ENCODE measurements at places on chromosomes 4 and X.

- no peak for DNase-seq
Observed at GRCh38 chr4:5707778-5708448, 446 bp downstream of the EVC2 start.

- DNase-seq = peak; percentile 98
Observed at GRCh38 chr4:152352622-152353116, 183.2 kb downstream of the FBXW7 start.

- peak; percentile 57 for DNase-seq
Observed at GRCh38 chrX:9311421-9312160, 153.3 kb upstream of the TBL1X start.

DNA sequence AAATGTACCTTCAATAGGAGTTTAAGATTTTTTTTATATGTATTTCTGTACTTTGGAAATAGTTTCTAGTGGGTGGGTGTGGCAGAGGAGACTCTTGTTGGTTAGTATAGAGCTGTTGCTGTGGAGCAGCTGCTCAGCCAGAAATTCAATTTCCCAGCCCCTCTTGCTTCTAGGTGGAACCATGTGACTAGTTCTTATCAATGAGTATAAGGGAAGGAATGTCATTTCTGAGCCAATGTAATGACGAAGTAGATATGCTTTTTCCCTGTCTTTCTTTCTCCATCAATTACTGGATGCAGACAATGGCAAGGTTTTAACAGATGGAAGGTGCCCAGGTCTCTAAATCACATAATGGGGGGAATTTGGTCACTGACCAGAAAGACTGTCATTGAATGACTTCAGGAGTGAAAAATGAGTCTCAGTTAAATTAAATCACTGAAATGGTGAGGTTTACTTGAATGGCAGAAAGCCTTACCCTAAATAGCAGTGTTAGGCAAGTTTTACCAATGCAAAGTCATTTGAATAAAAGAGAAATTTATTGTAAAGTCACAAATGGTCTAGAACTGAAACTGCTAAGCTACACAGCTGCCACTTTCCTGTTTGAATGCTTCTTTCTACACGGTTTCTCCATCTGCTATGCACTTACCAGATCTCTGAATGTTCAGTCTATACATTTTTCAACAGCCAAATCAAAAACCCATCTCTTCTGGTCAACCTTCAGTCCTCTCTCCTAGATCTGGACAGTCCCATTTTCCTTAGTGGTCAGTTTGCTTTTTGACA is 795.4 kb upstream of the MAGEB2 start:
- peak; percentile 57 for DNase-seq

DNA sequence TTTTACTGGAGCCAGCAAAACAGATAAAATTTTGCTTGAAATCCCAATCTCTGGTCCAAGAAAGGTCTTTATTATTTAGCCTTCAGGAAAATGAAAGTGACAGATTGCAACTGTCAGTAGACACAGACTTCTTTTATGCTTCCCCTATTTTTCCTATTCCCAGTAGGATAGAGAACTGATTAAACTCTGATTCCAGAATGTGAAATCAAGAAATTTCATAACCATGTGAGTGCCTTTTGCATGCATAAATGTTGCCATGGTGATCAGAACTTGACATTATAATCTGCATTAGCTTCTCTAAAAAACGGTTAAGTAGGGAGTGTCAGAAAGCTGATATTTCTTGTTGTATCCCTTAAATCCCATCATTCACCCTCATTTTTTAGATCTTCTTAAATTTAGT is 255.2 kb upstream of the GABRA2 start:
- DNase-seq = no peak

GRCh38 chr4:2937986-2938385 is 25.2 kb downstream of the NOP14 start:
- no peak for DNase-seq

DNA sequence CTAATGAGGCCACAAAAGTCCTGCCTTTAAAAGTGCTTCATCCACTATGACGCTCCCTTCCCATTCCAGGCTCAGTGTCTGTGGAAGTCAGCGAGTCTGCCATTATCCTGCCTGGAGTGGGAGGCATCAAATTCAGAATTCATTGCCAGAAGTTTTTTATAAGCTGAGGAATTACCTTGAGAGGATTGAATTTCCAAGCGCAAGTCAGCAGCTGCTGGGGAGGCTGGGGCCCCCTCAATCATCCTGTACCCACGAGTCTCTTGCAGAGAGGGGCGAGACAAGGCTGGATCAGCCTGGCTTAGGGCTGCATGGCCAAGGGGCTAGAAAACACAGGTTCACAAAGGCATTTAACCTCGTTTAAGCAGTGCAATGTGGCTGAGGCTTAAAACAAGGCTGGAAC is 170.5 kb upstream of the NOCT start:
- no peak for DNase-seq

GRCh38 chr4:21790438-21791029 is 158.0 kb downstream of the KCNIP4 start:
- peak; percentile 61 for DNase-seq

GRCh38 chrX:136310411-136310810 is 9.6 kb downstream of the ADGRG4 start:
- peak; percentile 30 for DNase-seq

- no peak for DNase-seq
Observed at GRCh38 chr4:105895583-105896460, 551 bp downstream of the NPNT start.

GRCh38 chrX:5113128-5113527 is 1115.5 kb downstream of the NLGN4X start:
- DNase-seq = no peak

DNA sequence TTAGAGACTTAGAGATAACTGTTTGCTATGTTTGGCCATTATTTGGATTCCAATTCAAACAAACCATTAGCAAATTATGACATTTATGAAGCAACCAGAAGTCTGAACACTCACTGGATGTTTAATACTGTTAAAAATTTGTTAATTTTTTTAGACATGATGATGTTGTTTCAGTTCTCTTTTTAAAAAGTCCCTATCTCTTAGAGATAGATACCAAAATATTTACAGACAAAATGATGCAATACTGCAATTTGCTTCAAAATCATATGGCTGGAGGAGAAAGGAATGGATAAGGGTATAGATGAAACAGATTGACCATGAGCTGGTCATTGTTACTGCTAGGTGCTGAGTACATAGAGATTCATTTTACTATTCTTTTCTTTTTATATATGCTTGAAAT is 534.6 kb downstream of the BCOR start:
- DNase-seq = no peak

DNA sequence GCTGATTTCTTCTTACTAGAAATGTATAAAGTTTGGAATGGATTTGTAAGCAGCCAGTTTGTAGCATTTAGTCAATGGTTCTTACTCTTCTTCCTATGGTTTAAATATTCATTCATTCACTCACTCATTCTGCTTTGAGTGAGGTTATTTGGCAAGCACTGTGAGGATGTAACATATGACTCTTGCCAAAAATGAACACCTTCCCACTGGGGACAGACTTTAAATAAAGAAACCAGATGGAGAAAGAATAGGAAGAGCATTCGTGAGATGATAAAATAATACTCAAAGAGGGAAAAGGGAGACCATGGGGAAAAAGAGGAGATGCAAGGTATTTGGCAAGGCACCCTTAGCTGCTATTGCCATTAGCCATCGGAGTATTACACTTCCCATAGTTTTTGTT is 586.1 kb downstream of the ADGRL3 start:
- DNase-seq = no peak

GRCh38 chr4:168979338-168979737 is 30.7 kb downstream of the CBR4 start:
- no peak for DNase-seq

DNA sequence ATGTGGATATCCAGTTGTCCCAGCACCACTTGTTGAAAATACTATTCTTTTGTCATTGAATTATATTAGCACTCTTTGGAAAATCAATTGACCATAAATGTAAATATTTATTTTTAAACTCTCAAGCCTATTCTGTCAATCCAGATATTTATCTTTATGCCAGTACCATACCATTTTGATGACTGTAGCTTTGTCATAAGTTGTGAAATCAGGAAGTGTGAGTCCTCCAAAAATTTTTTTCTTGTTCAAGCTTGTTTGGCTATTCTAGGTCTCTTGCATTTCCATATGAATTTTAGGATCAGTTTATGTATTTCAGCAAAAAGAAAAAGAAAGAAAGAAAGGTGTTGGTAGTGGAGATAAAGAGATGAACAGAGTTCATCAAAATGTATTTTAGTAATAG is 8.2 kb upstream of the SMPX start:
- DNase-seq = no peak

- DNase-seq = peak; percentile 80
Observed at GRCh38 chr4:151434183-151434860, 25.3 kb downstream of the FHIP1A start.

- DNase-seq = no peak
Observed at GRCh38 chrX:23664496-23664895, 2.8 kb upstream of the PRDX4 start.

- DNase-seq = no peak
Observed at GRCh38 chrX:32877592-32877991, 333.8 kb downstream of the DMD start.

- DNase-seq = no peak
Observed at GRCh38 chr4:13957871-13958270, 330.3 kb upstream of the BOD1L1 start.

DNA sequence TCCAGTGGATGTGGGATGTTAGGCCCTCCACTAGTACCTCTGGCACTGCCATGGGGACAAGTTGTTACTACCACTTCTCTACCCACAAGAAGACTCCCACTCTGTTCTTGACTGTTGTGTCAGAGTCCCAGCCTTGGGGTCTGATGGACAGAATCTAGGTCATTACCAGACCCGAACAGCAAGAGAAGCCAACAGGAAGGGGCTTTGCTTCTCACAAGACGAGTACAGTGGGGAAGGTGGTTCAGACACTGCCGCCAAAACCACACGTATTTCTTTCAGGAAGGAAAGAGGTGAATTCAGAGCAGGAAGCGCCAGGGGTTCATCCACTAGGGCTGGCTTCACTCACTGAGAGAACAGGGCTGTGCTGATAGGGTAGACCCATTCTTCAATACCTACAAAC is 161.3 kb upstream of the KIT start:
- no peak for DNase-seq

GRCh38 chrX:153157450-153157849 is 21.6 kb upstream of the MAGEA1 start:
- DNase-seq = no peak

DNA sequence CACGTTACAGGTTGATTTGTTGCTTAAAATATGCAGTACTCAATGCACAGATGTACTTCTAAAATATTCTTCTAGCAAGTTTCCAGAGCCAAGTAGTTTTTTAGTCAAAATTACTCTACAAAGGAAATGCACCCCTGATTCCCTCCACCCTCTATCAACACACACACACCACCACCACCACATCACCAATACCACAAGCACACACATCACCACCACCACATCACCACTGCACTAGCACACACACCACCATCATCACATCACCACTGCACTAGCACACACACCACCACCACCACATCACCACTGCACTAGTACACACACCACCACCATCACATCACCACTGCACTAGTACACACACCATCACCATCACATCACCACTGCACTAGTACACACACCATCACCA is 105.2 kb upstream of the FRG1 start:
- DNase-seq = no peak

DNA sequence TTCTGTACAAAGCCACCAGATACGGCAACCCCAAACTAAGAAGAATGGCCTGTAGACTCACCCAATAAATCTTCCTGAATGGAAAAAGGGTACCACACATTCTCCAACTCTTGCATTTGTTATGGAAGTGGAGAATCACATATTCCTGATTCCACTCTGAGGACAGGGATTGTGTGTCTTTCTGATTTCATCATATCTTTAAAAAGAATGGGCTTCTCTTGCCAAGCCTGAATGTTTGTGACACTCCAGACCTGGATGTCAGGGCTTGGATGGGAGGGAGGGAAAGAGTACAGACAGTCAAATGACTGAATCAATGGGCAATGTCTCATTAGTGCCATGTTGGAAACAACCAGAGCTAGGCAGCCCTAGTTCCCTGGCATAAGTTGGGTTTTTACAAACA is 77.4 kb downstream of the PLAC1 start:
- DNase-seq = peak; percentile 72

DNA sequence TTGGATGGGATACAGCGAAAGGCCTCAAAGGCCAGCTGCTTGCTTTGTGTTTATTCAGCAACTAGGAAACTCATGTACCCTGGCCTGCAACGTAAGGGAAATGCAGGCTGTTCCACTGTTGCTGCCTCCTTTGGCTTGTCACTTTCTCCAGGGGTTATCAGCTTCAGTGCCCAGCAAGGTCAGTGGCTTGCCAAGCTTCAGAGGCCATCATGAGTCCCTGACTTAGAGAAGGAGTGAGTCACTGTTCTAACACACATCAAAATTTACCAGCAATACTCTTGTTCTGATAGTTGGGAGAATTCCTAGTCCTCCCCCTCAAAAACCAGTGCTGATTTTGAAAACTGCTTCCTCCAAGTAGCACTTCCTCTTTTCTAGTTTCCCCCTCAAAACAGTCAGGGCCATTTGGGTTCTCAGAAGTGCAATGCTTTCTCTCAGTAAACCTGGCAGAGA is 250.8 kb downstream of the ARHGAP24 start:
- DNase-seq = no peak

DNA sequence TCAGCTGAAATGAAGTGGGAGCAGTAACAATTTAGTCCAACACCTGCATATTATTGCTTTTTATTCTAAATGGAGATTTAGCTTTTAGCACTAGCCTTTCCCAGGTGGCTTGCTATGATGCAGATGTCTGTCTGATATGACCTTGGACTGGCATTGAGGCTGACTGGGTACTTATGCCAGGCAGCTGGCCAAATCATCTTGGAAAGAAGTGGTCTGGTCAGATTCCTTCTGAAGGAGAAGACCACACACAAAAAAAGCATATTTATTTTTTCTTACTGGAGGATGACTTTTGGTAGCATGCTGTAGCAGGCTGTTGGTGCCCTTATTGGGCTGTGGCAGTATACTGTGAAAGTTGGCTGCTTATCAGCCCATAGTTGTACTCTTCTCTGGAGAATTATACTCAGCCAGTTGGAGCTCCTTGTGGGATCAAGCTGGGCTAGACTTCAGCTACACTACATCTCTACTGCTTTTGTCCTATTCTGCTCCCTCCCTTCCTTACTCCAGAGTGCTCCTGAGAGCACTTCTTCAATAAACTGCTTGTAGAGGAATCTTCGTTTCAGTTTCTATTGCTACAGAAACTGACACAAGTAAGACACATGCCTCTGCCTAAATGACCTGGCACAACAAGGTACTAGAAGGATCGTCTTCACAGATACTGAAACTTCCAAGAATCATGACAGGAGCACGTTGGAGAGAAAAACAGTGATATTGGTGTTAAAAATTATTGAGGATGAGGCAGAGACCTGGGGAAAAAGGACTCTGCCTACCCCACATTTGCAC is 196.8 kb upstream of the RPS6KA3 start:
- DNase-seq = no peak

GRCh38 chr4:19650903-19651864 is 600.5 kb upstream of the SLIT2 start:
- no peak for DNase-seq

- DNase-seq = no peak
Observed at GRCh38 chrX:136475236-136475635, 12.5 kb upstream of the BRS3 start.

GRCh38 chr4:40489961-40490360 is 139.7 kb downstream of the RBM47 start:
- no peak for DNase-seq
